ENCODE measurements at places on chromosomes 2 and 18.
A peak's percentile ranks its signal among the peaks of the same experiment; 100 is the strongest.

DNA sequence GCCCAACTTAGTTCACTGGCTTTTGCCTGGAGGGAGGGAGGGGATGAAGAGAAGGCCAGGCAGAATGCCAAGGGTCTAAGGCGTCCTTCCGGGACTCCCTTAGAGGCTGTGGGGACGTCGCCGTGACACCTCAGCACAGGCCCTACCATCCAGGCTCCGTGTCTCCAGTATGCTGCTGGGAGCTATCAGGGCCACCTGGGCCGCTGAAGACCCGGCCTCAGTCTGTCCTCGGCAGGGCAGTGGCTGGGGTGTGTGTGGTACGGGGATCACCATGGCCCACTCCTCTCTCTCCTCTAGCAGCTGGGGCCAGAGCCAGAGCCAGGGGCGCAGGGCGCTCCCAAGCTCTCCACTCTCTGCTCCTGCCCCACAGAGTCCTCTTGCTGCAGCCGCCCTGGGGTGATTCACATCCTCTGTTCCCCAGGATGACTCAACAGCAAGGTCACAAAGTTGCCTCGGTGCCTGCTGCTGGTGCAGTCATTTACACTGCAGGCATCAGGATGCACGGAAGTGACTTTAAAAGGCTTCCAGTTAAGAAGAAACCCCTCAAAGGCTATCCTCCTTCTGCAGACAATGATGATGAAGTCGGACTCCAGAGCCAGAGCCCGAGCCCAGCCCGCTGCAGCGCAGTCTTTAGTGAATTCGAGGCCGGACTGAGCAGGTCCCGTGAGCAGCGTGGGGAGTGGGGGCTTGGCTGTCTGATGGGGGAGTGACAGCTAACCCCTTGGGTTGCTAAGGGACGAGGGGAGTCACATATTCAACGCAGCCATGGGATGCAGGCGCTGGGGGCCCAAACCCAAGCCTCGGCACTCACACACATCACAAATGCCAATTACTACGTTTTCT lies 31.9 kb downstream of the SNORC start:
- DNase-seq, result peak; percentile 67

DNA sequence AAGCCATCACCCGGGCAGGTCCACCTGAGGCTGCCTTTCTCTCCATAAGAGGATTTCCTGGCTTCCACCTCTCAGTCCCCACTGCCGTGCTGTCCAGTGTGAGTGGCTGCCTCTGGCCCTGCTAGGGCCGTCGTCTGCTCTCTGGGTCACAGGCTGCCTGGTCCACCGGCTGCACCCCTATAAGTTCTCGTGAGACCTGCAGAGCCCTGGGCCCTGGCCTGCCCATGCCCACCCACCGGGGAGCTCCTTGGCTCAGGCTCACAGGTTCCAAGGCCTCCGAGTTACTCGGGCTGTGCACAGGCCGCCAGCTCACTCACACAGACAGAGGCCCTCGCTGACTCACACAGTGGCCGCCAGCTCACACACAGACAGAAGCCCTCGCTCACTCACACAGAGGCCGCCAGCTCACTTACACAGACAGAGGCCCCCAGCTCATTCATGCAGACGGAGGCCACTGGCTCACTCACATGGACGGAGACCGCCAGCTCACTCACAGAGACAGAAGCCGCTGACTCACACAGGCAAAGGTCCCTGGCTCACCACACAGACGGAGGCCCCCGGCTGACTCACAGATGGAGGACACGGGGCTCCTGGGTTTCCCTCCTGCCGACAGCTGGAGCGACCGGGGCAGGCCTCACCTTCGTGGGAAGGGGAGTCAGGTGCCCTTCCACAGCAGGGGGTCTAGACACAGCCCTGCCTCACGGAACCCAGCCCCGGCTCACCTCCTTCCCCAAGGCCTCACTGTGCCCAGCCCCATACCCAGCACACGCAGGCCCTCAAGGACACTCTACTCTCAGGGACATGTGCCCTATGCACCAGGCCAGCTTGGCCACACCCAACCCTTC lies 334.1 kb upstream of the MYT1L start:
- peak; percentile 3 for DNase-seq

DNA sequence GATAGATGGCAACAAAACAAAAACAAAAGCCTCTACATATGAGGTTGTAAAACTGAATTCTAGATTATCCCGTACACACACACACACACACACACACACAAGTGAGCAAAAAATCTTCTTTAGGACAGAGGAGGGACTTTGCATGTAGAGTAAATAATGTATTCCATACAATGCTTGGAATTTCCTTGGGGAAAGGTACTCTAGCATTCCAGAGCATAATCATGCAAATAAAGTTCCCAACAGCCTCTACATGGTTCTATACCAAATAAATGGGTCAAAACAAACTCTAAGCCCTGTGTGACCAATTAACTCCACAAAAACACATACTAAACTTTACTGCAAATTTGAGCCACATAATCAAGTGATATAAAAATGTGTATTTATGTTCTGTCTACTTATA lies 191.4 kb downstream of the RBM43 start:
- DNase-seq, result no peak

DNA sequence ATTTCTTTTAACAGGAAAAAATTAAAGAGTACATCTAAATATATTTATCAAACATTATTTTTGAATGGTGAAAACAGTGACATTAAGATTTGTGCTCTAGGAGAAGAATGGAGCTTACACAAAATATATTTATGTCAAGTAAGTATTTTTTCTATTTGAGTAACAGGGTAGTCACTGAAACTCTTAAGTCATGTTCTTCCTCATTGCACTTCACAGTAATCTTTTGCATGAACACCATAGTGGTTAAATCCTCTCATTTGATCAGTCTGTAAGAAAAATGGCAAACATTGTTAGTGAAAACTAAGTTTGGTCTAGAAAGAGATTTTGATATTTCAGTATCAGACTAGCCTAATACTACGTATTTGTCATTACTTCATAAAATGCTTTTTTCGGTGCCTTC lies 8.1 kb downstream of the GMCL1 start:
- no peak for DNase-seq

GRCh38 chr2:11835403-11835802 lies 89.0 kb downstream of the LPIN1 start:
- DNase-seq, result no peak

GRCh38 chr2:122019724-122020123 lies 264.3 kb downstream of the TSN start:
- DNase-seq, result peak; percentile 54

GRCh38 chr2:201992960-201993359 lies 40.7 kb upstream of the FZD7 start:
- DNase-seq, result no peak

- peak; percentile 18 for DNase-seq
These were observed 199.1 kb downstream of the FBXO15 start for GRCh38 chr18:73948497-73948896.

DNA sequence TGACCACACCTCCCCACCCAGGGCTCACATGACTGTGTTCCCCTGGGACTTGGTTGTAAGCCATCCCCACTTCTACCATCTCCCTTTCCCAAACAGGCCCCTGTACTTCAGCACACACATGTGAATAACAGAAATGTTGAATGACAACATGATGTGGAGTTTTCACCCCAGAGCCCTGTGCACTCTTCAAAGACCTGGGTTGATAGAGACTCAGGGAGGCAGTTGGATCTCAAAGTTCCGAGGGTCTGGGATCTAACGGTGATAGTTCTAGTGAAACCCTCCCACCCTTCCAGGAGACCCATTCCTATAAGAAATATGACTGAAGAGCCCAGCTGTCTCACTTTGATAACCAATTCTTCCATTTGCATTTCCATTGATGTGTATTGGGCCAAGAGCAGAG lies at the start of gene MROH2A:
Gene MROH2A (plus strand): TSS at position 301 of the 400 bp plus-strand sequence. CDS start 1,029 bp downstream, outside the sequence.
- DNase-seq, result no peak

GRCh38 chr2:36650031-36650829 lies 46.3 kb upstream of the VIT start:
- DNase-seq, result peak; percentile 37

GRCh38 chr2:229137639-229138038 lies 133.4 kb downstream of the PID1 start:
- DNase-seq, result no peak

- DNase-seq, result no peak
These were observed 253.5 kb upstream of the NT5C1B start for GRCh38 chr2:18842836-18843235.

- DNase-seq, result no peak
These were observed 1.3 kb downstream of the IGFBP2 start for GRCh38 chr2:216634370-216635148.

Data from kidney glomerular epithelial cell (primary cell).